Fibroblast of lung (primary cell): ENCODE measurements at places on chromosomes 12 and 14.

- DNase-seq, result peak; percentile 81
These were observed 34.4 kb upstream of the SYCP3 start for GRCh38 chr12:101773650-101774162.

GRCh38 chr14:89408907-89409700 lies 7.9 kb downstream of the FOXN3 start:
- DNase-seq, result no peak

DNA sequence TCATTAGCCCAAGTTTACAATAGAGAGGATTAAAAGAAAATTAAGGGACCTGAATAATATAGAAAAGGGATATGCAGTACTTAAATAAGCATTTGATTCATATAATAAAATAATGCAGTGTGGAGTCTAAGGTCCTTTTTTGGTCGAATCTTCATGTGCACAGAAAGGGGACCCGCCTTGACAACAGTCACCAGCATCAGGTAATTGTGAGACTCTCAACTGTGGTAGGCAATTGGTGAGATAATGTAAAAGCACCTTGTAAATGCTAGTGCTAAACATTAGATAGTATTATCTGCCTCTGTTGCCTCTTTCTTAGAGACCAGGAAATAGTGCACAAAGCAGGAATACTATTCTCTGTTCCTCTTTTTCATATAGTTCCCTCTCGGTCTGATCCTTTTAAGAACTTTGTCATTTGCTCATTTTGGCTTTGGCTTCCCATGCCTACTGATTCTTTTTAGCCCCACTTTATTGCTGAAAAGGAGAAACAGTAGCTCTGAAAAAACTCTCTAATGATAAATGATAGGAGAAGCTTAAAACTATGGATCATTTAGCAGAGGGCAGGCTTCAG lies 17.5 kb downstream of the CHPT1 start:
- no peak for DNase-seq

DNA sequence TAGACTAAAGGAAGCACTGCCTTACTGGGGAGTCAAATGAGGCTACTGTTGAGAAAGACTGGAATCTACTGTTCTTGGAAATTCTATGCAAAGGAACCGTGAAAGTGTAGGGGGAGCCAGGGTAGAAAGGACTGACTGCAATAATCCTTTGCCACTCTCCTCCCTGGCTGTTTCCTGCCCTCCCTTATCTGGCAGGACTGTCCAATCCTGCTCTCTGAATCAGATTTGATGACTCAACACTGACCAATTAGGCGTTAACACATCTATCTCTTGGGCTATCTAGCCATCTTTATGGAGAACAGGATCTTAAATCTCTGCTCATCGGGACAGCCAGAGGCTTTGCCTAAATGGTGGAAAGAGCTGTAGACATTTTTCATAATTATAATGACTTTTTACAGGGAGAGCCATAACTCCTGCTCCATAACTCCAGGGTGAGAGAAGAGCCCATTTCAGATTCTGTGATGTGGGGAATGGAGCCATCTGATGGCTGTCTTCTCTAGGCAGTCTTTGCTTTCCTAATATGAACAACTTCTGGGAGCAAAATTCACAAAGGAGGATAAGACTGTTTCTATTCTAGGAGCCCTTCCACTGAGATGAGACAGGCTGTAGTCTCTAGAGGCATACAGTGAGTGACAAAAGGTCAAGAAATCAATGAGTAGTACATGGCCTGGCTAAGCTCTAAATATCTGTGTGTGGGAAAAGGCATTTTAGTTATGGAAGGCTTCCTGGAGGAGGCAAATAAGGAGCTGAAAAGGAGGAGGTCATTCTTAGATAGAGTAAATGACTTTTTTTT lies 68.9 kb upstream of the CISTR start:
- DNase-seq, result peak; percentile 31

GRCh38 chr12:28089338-28089737 lies 100.9 kb upstream of the CCDC91 start:
- DNase-seq, result peak; percentile 43

GRCh38 chr12:19026614-19027488 lies 102.7 kb upstream of the PLEKHA5 start:
- no peak for DNase-seq
